Posterior cingulate gyrus (tissue), 11 donors: ENCODE measurements at places on chromosomes 2 and 18.
A peak's percentile ranks its signal among the peaks of the same experiment; 100 is the strongest.

- DNase-seq = no peak
These were observed 61.7 kb upstream of the MCFD2 start for GRCh38 chr2:46977280-46977665.

DNA sequence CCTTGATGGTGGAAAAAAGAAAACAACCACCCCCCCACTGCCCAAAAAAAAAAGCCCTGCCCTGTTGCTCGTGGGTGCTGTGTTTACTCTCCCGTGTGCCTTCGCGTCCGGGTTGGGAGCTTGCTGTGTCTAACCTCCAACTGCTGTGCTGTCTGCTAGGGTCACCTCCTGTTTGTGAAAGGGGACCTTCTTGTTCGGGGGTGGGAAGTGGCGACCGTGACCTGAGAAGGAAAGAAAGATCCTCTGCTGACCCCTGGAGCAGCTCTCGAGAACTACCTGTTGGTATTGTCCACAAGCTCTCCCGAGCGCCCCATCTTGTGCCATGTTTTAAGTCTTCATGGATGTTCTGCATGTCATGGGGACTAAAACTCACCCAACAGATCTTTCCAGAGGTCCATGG lies 28.0 kb downstream of the MAL start:
- no peak for DNase-seq

GRCh38 chr2:234672498-234673150 lies 175.7 kb upstream of the ARL4C start:
- no peak for DNase-seq

DNA sequence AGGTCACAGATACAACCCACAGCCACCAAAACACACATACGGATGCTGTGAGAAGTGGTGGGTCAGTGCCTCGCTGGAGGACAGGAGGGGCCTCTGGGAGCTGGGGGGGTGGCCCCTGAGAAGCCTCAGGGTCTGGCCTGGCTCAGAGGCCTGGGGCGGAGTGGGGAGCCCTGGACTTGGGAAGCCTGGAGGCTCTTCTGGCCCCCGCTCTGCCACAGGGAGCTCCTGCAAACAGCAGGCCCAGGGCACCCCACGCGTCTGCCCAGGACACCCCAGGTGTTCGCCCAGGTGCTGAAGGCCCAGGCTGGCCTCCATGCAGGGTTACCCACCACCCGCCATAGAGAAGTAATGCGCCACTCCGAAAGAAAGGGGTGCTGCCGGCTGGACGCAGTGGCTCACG lies 25.9 kb downstream of the THAP4 start:
- no peak for DNase-seq

DNA sequence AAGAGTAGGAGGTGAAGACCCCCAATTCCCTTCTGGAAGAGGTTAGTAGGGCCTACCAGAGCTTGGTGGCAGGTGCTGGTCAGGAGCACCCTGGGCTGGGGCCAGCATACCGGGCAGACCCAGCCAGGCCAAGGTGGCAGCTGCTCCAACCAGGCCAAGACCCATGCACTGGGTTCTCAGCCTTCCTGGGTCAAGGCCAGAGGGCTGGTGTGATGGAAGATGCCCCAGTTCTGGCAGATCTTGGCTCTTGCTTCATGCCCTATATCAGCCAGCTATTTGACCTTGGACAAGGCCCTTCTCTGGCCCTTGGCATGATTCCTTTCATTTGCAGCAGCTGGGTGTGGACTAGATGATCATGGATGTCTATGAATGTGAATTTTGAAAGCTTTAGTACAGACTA lies 57.7 kb downstream of the PRKCE start:
- no peak for DNase-seq

DNA sequence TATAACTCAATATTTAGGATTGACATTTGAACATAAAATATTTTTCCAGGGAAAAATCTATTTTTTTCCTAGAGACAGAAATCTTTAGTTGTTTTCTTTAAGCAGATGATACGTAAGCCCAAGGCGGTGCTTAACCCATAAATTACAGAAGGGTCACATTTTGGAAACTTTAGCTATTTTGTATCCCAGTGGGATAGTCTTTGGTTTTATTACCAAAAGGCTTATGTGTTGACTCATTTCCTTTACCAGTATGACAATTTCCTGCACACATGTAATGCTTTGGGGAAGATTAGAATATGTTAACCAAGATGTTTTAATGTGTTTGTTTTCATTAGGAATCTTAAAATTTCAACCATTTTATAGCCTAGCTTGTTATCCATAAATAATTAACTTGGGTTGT lies 24.8 kb downstream of the DYNC1I2 start:
- DNase-seq = no peak

- no peak for DNase-seq
These were observed 28.7 kb upstream of the ZEB2 start for GRCh38 chr2:144548532-144549191.

DNA sequence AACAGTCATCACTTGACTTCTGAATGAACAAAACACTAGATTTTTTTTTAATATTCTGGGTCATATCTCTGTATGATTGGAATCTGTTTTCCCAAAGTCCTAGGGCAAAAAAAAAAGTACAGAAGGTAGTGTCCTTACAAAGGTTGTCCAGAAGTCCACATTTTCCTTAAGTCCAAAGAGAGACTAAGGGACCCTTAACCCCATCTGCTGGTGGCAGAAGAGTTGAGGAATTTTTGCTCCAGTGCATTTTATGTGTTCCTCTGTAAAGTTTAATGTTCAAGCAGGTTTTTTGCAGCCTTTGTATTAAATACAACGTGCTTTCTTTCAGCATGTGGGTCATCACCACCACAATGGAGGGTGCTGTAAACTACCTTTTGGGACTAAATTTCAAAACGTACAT lies 215.9 kb downstream of the SP3 start:
- DNase-seq = no peak

GRCh38 chr2:1641523-1641922 lies 102.8 kb downstream of the PXDN start:
- no peak for DNase-seq

- no peak for DNase-seq
These were observed 934.5 kb downstream of the CNTNAP5 start for GRCh38 chr2:124959581-124959980.

DNA sequence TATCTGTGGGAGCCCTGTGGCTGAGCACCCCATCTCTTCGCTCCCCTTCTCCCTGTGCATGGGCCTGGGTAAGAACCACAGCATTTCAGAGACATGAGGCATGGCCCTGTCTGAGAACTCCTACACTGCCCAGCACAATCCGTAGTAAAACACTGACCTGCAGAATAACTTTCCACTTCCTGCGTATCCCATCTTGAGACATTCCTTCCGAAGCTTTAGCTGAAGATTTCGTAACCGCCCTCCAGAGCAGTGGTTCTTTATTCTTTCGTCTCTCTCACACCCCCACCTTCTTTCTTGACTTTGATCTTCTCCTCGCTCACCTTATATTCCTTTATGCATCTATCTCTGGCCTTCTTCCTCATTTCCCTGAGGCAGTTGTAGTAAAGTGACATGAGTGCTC lies 381.1 kb downstream of the HRH4 start:
- DNase-seq = no peak

DNA sequence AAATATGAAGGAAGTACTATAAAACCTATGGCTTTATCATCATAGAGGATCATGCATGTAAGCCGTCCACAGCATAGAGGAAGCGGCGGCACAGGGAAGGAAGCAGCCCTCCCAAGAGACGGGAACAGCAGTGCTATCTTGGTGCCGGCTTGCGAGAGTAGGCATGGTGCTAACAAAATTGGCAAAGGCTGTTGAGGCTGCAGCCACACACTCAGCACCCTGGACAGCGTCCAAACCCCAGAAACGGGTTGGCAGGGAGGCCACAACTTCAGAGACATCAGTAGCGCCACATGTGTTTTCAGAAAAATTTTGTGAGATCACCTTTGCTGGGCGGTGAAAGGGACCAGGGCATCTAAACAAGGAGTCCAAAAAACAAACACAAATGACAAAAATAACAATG lies 37.7 kb downstream of the NETO1 start:
- peak; percentile 44 for DNase-seq

DNA sequence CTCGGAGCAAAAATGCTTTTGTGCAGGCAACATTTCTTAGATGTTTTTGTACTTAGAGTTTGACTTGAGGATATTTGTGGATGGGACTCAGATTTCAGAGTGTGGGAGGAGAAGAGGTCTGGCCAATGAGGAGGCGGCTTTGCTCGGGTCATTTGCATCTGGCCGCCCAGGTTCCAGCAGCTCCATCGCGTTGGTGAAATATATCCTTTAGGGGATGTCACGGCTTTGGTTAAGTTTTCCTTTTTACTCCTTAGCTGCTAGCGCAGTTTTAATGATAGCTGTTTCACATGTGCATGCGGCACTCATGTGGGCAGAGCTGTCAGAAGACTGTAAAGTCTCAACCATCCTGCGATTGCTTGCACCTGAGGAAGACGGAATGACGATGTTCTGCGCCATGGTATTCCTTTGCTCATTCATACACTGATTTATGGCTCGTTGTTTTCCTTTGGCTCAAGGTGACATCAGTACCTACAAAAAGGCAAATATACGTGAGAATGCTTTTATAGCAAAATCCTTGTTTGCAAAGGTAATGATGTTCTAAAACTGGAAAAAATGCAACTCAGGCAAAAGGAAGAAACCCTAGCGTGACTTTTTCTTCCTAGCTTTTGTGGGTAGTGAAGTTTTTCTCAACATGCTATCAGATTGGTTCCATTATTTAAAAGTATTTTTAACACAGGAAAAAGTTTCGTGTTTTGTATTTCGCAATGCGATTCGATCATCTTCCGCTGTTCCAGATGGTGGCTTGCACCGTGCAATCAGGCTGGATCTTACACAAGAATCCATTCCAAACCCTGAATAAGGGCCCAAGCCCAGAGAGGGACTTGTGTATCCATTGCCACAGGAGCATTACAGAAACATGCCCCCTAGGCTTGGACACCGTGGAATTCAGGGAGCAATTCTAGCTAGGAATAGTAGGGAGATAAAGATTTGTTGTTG lies 70.5 kb upstream of the ZNF516 start:
- no peak for DNase-seq

DNA sequence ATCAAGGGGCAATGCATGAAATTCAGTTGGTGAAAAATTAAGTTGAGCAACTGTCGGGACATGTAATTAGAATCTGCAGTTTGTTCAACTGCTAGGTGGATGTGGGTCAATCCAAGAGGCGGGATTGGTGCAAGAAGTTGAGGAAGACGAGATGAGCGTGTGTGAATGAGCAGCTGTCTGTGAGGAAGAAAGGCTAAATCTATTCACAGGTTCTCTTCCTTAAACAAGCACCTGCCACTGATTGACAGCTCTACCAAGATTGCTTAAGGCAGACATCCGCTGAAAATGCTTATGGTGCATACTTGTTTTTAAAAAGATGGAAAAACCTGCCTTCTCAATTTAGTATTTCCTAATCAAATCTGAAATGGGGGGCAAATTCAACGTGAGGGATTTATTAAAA lies 323.4 kb upstream of the THUMPD2 start:
- DNase-seq = no peak

DNA sequence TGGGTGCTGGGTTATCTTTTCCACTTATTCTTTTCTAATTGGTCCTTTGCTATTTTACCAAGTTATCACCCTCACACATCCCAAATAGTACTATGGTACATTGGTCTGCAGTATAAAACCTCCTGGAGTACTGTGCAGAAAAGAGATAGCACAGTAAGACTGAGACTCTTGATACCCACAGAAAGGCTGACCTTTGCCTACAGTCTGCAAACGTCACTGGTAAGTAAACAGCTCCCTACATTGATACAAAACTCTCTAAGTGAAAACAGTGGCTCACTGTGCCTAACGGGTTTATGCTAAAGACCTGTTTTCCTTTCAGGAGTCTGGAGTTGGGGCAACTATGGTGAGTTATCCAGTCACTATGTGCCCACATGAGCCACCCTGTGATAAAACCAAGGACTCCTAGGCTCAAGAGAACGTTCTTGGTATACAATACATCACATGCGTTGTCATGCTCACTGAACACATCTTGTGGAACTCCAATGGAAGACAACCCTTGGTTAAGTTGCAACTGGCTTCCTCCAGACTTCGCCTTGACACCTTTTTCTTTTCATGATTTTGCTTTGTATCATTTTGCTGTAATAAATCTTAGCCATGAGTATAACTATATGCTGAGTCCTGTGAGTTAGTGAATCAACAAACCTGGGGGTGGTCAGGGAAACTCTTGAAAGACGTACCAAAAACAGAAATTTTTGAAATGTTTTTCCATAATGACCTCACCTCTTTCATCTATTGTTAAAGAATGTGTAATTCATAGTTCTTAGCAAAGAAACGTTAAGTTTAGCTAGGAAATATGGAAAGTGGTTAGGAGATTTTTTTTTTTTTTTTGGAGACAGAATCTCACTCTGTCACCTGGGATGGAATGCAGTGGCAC lies 104.9 kb downstream of the C2orf74 start:
- DNase-seq = no peak
